Effector CD8-positive, alpha-beta T cell (primary cell): ENCODE measurements at places on chromosomes 7 and 10.

- no peak for DNase-seq
These were observed 7.0 kb downstream of the ZNF316 start for GRCh38 chr7:6643915-6644625.

GRCh38 chr10:12414278-12414989 lies 65.1 kb downstream of the CAMK1D start:
- no peak for DNase-seq

DNA sequence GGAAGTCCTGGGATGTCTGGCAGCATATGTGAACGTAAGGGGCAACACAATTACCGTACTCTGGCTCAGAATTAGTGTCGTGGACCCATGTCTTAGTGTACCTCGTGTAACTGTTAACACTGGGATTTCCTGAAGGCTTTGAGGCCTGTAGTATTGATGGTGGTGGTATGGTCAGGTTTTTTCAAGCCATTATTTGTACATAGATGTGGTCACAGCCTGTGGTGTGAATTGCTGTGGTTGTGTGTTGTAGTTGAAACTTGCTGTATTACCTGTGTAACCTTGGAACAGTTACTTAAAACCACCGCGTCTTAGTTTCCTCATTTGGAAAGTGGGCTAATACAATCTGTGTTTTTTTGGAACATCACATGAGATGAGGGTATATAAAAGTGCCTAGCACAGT lies 5.3 kb downstream of the EXOC4 start:
- DNase-seq: no peak

GRCh38 chr7:107924841-107925504 lies 34.0 kb downstream of the DLD start:
- no peak for DNase-seq

- peak; percentile 8 for DNase-seq
These were observed 136.0 kb downstream of the KIF20B start for GRCh38 chr10:89837165-89838043.

GRCh38 chr7:22356701-22357310 lies at the start of gene RAPGEF5:
Gene RAPGEF5 (minus strand): TSS chr7:22357154. CDS start chr7:22357060, 94 bp downstream.
- DNase-seq: no peak

DNA sequence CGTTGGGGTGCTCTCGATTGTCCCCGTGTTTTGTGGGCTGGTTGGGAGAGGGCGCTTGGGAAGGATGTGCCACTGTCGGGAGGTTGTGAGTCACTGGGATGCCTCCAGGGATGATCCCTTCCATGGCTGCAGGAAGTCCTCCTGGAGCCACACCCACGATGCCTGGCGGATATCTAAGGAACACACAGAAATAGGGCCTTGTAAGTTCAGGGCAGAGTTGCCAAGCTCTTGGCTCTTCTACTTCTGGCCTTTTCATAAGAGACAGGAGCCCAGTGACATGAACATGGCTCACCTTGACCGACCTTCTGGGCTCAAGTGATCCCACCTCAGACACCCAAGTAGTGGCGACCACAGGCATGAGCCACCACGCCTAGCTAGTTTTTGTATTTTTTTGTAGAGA lies 47.6 kb downstream of the ZRANB1 start:
- no peak for DNase-seq

DNA sequence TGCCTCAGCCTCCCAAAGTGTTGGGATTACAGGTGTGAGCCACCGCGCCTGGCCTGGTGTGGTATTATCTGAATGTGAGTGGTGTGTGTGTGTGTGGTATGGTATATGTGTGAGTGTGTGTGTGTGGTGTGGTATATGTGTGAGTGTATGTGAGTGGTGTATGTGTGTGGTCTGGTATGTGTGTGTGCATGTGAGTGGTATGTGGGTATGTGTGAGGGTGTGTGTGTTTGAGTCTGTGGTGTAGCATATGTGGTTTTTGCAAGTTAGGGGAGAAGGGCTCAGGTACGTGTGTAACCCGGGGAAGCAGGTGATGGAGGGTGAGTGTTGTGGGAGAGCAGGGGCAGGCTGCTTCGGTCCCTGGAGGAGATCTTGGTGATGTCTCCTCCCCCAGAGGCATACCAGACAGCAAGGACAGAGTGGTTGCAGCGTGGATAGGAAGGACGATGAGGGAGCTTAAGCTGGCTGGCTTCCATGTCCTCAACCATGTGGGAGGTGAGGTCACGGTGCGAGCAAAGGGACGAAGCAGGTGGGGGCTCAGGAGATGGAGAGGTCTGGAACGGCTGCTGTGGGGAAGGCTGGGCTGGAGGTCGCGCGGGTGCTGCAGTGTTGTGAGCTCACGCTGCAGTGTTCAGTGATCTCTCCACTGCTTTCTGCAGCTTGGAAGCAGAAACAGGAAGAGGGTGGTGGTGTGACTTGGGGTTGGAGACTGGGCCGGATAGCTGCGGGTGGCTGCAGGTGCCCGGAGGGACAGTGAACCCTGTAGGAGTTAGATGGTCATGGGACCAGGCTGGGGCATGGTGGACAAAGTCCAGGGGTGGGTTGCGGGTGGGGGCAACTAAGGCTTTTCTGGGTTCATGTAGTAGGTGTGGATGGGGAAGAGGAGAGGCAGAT lies 5.0 kb downstream of the ZYX start:
- no peak for DNase-seq

- DNase-seq: peak; percentile 39
These were observed 1.5 kb downstream of the STX1A start for GRCh38 chr7:73717991-73718405.

DNA sequence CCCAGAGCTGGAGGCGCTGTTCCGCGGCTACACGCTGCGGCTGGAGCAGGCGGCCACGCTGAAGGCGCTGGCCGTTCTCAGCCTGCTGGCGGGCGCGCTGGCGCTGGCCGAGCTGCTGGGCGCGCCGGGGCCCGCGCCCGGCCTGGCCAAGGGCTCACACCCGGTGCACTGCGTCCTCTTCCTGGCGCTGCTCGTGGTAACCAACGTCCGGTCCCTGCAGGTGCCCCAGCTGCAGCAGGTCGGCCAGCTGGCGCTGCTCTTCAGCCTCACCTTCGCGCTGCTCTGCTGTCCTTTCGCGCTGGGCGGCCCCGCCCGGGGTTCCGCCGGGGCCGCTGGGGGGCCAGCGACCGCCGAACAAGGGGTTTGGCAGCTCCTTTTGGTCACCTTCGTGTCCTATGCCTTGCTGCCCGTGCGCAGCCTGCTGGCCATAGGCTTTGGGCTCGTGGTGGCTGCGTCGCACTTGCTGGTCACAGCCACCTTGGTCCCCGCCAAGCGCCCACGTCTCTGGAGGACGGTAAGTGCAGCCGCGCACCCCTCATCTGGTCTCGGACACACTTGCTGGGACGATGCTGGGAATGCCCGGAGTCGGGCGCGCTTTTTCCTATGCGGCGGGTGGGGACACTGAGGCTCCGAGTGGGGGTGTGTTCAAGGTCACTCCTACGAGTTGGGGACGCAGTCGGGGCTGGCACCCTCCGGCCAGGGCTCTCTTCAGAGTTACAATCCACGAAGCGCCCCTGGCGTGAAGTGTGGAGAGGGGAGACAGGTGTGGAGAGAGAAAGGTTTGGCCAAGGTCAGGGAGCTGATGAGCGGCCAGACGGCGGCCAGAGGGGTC lies 717 bp downstream of the ADCY1 start:
- no peak for DNase-seq

DNA sequence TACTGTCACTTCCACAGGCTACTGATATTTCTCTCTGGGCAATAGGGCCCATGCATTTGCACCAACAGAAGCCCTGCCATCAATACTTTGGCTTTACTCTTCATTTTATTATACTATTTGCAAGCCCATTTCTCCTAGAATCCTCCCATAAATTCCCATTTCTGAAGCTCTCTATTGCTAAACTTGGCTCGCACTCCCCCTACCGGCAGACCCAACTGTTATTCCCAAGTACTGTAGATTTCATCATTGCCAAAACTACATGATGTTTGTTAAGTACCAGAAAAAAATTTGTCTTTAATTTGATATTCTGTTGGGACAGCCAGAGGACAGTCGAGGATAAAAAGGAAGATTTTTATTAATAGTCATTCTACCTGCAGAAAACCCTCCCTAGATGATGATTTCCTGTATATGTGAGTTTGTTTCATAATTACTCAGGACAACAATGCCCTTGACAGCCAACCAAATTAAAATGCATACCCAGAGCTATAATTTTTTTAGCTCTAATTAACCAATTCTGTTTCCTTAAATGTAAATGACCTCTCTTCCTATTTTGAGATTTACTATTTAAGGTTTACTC lies 298.6 kb downstream of the REEP3 start:
- no peak for DNase-seq

DNA sequence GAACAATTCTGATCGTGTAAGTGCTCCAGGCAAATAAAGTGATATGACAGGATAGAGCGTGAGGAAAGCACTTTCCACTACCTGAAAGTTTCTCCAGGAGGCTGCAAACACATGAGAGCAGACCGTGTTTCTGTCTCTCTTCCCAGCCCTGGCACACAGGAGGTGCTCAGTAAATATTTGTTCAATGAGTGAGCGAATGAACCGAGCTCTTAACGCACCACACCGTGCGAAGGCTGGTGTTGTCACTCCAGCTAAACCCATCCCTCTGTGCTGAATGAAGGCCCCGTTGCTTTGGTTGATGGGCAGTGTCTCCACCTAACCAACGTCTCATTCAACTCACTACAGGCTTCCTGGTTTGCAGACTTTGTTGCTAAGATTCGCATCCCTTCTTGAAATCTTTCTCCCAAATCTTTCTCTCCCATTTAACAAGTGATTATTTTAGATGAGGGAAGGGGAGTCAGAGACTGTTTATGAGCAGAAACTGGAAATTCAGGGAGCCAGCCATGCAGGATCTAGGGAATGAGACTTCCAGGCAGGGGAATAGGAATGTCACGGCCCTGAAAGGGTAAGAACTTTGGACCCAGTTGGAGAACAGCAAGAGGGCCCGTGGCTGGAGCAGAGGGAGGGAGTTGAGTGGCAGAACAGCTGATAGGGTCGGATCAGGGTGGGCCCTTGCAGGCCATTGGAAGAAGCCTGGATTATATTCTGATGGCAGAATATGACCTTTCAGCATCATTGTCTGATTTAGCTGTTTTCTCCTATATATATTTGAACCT lies 282.6 kb downstream of the CAMK1D start:
- DNase-seq: no peak

DNA sequence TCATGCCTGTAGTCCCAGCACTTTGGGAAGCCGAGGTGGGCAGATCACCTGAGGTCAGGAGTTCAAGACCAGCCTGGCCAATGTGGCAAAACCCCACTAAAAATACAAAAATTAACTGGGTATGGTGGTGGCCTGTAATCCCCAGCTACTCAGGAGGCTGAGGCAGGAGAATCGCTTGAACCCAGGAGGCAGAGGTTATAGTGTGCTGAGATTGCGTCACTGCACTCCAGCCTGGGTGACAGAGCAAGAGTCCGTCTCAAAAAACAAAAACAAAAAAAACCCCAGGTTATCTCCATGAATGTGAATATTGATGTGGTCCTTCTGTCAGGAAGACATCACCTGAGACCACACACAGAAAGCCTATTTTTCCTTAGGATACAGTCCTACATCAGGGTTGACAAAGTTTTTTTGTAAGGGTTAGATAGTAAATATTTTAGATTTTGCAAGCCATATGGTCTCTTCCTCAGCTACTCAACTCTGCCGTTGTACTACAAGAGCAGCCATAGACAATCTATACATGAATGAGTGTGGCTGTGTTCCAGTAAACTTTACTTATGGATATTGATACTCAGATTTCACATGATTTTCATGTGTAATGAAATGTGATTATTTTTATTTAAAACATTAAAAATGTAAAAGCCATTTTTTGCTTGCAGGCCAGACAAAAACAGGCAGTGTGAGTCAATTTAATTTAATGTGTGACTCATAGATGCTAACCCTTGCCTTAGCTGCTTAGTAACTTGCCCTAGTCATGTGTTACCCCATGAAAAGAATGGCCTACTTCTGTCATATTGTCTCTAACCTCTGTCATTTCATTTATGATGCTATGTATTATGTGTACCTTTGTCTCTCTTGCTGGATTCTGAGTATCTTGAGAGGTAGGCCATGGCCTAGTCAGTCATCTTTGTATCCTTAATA lies 78.1 kb downstream of the TPST1 start:
- DNase-seq: no peak

GRCh38 chr10:132539894-132540293 lies 2.3 kb downstream of the INPP5A start:
- DNase-seq: no peak

DNA sequence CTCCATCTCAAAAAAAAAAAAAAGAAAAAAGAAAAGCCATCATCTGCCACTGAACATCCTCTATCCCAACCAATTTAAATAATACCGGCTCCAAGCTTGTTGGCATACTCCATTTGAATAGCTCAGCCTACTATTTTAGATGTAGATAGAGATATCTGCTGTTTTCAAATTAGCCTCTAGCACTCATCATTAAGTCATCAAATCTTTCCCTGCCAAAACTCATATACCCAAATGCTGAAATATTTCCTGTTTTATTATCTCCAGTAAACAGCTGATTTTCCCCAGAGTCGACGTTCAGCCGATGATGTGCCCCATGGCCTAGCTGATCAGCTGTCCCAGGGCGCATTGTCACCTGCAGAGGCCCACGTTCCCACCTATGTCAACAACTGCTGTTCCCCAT lies 34.5 kb upstream of the FRMD4A start:
- no peak for DNase-seq

DNA sequence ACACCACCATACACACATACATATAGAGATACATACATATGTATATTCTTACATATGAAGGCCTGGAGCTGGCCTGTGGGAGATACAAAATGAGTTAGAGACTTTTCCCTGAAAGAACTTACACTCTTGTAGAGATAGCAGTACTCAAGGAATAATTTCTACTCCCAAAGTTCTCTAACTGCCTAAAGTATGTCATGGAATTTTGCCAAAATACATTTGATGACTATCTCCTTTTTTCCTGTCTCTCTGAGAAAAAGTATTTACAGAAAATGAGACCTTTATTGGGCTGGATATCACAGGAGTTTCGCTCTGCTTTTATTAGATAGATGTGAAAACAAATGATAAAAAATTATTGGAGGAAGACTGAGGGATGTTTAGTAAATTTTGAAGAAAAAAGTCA lies 220.1 kb downstream of the POU6F2 start:
- no peak for DNase-seq

- no peak for DNase-seq
These were observed 65.2 kb downstream of the ELFN1 start for GRCh38 chr7:1735262-1735661.

- no peak for DNase-seq
These were observed 669 bp downstream of the PI4K2A start for GRCh38 chr10:97640868-97641811.
